ENCODE measurements at places on chromosomes 3 and 15.

DNA sequence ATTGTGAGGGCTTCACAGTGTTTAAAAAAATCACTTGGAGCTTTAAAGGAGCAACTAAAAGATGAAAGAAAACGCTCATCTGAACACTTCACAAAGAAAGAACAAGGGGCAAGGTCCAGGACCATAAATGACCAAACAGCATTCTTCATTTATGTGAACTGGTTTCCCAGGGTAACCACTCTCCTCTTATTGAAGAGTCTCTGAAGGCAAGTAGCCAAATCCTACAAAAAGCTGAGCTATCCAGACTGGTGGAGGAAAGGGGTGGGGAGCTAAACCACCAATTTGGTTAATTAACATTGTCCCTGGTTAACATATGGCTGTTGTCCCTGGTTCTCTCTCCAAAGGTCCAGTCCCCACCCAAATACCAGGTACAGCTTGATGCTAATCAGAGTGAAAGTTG lies 58.1 kb downstream of the OSBPL10 start:
- no peak for DNase-seq

DNA sequence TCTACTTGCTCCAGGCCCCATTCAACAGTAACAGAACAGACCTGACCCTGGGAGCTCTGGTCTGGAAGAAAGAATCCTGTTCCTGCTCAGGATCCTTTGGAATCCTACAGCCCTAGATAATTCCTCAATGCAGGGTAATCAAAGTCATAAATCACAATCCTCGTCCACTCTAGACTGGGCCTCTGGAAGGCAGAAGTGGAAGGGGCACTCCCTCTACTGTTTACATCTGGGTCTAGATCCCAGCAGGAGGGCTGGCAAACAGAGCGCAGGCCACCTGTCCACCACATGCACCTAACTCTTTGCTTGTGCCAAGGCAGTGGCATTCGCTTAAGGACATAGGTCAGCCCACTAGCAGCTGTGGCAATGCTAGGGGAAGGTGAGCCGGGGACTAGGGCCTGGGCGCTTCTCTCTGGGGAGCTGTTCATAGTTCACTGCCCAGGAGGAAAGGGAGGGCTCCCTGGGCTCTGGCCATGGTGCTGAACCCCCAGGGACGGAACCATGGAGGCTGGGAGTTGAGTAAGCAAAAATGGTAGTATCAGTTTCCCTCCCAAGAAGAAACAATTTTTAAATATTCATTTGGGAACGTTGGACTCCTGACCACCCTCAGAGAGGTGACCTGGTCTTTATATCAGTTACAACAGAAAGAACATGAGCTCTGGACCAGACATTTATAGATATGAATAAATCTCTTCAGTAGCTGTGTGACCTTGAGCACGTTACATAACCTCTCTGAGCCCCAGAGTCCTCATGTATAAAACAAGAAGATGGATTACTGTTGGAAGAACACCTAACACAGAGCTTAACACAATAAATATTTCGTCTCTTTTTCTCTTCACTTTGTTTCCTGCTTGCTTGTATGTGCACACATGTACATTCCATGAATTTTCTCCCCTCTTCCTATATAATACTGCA lies 90.2 kb downstream of the NTRK3 start:
- DNase-seq: no peak

DNA sequence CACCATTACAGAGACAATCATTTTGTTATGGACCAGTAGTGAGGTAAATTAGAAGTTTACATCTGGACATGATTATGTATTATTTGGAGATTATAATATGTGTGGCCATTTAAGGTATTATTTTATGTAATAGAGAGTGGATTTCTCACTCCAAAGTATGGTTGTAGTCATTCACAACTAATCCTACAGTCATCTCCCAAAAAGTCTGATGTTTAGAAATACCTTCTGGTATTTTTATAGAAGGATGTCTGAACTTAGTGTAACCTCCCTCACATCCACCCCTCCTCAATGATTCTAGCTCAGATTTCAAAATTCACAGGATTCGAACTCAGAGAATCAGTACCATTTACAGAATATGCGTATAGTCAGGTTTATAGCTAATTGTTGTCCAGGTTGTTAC lies 346.6 kb upstream of the MEIS2 start:
- DNase-seq: no peak

DNA sequence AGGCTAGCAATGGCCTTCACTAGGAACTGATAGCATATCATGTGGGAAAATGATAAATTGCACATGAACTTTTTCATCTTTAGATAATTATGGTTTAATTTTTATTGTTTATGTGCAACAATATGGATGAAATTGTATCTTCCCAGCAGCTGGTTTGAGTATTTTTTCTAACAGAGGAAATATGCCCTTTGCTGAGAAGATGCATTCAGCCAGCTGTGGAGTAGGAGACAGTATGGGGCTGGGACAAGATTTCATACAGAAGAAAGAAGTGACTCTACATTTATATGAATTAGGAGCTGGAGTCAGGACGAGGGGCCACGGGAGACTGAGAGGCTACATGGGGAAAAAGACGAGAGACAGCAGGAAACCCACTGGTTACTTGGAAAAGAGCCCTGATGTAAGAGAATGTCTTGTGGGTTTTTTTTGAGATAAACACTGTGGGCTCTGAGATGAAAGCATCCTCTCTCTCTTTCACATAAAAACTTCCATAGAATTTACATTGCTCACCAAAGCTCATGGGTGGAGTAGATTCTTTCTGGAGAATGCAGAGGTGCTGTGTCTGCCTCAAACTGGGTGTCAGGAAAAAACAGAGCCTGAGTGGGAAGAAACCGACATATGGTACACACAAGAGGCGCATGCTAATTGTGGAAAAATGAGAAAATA lies 115.2 kb upstream of the PDZRN3 start:
- peak; percentile 53 for DNase-seq

DNA sequence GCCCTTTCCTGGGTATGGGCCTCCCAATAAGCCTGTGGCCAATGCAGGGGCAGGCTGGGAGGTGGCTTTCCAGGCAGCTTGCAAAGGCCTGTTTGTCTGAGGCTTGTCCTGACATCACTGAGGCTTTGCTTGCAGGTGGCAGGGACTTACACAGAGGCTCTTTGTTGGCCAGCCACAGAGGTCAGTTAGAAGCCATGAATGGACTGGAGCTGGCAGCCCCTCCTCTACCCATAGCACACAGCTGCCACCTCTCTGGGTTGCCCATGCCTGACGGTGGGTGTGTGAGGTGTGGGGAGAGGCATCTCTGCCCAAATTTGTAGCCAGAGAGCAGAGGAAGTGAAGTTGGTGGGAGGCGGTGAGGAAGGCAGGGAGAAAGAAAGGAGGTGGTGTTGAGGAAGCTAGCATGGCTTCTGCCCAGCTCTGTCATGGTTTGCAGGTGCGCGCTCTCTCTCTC lies 17.1 kb downstream of the LIMD1 start:
- DNase-seq: no peak

DNA sequence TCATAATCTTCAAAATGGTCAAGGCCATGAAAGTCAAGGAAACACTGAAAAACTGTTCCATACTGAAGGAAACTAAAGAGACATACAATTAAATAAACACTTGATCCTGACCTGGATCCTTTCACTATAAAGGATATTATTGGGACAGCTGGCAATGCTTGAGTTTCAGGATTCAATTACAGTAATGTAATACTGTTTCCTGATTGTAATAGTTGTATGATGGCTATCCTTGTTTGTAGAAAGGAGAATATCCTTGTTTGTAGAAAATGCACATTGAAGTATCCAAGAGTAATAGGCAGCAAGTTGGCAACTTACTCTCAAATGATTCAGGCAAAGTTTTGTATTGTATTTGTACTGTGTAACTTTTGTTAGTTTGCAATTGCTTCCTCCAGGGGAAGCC lies 4.6 kb downstream of the CIDEC start:
- DNase-seq: no peak

GRCh38 chr3:98884675-98885371 lies 16.7 kb downstream of the DCBLD2 start:
- DNase-seq: peak; percentile 78

GRCh38 chr15:73560501-73561117 lies 72.6 kb downstream of the NPTN start:
- peak; percentile 70 for DNase-seq

GRCh38 chr15:69861331-69862171 lies 236.2 kb downstream of the TLE3 start:
- no peak for DNase-seq

DNA sequence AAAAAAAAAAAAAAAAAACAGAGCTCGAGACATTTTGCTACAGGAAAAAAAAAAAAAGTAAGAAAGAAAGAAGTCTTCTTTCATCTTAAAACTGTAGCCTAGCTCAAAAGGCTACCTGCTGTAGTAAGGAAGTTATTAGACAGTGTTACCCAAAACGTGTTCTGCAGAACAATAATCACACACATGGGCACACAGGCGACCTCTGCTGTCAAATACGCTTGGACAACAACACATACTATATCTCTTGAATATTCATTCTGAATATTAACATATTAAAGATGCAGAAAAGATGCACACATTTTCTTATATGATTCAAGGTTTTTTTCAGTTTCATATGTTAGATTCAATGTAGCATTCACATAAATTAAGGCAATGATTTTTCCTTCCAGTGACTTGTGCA lies 215.8 kb downstream of the ROBO1 start:
- DNase-seq: no peak

- DNase-seq: peak; percentile 38
Measured at GRCh38 chr15:66907826-66908743, 157.3 kb upstream of the SMAD3 start.

DNA sequence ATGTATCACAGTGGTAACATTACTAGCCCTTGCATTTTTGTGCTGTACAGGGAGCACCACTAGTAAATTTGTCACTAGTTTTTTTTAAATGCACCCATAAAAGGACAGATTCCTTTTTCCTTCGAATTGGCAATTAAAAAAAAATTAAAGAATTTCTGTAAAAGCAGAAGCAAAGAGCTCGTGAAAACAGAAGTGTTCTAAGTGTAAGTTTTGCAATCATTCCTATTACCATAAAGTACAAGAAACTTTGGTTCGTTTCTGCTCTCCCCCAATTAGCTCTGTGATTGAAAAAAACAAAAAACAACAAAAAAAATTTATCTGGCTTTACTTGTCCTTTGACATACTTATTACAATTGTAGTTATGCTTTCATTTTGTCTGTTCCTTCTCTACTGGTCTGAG lies 5.3 kb downstream of the SERP1 start:
- no peak for DNase-seq

DNA sequence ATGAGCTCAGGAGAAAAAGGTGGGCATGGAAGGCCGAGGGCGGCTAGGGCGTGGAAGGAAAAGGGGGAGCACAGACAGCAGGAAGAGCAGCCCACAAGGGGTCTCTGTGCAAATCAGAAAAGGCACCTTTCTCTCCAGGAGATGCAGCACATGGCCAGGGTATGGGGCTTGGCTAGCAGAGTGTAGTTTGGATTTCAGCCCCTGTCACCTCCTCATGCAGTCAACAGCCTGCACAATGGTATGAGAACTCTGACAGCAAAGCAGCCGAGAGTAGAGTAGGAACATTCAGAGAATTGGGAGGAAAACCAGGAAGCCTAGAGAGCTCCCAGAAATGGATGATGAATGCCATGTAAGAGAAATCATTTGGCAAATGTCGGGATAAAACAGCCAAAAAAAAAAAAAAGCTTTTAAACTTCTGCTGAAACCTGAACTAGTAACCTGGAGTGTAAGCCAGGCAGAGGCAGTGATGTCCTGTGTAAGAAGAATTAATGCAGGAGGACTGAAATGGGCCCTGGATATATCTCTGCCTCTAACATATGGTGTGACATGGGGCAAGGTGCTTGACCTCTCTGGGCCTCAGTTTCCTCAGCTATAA lies 25.7 kb downstream of the FSTL1 start:
- no peak for DNase-seq

- no peak for DNase-seq
Measured at GRCh38 chr3:11991751-11992150, 12.4 kb upstream of the SYN2 start.

DNA sequence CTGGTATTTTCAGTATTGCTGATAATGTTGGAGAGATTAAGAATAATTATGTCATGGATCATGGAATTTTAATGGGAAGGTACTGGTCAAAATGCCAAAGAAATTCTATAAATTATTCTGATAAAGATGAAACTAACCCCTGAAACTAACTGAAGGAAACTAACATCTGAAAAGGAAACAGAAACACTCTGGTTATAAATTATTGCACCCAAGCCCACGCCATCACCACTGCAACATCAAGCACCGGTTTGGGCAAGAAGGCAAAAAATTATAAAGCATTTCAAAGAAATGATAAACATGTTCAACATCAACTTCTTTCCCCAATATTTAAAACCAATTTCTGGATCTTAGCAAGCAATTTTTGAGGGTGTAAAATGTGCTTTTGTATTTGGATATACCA lies 372.5 kb downstream of the TBC1D5 start:
- no peak for DNase-seq

- no peak for DNase-seq
Measured at GRCh38 chr3:35042210-35042991, 596.9 kb upstream of the ARPP21 start.

DNA sequence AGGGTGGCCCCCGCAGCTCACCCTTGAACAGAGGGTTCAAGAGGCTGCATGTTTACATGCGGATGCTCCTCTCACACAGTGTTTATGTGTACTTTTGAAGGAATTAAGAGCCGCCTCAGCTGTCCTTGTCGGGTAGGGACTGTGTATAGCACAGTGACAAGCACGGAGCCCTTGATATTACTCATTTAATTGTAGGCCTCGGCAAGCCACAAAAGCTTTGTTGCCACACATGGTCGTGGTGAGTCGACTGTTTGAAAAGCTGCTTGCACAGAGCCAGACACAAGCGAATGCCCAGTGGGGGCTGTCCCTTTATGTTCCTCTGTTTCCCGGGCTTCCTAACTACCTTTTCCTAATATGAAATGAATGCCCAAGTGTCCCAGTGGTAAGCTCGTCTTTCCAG lies 4.5 kb downstream of the ESYT3 start:
- DNase-seq: peak; percentile 60

DNA sequence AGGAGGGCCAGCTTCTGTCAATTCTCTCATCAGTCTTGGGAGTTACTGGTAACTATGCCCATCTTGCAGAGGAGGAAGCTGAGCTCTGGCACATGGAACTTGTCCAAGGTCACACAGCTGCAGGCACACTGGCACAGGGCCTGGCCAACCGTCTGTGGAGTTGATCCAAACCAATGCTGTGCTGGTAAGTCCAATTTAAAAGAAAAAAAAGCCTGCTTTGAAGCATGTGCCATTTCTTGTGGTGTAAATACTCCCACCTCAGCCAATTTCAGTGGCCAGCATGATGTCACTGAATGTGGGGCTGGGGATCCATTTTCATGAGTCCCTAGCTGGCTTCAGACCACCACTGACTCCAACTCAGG lies 83.4 kb downstream of the CHSY1 start:
- DNase-seq: peak; percentile 42

GRCh38 chr3:49530701-49531100 lies 23.6 kb upstream of the BSN start:
- no peak for DNase-seq

GRCh38 chr3:55718074-55718473 lies 231.0 kb upstream of the WNT5A start:
- DNase-seq: no peak
